NCI-H446 treated with DMSO at 0.1 percent for 48 hours (cell line): ENCODE measurements at places on chromosomes 7 and 10.

GRCh38 chr10:60798031-60798430 is 19.8 kb downstream of the CDK1 start:
- DNase-seq, result no peak

GRCh38 chr10:119177708-119178371 is 772 bp downstream of the PRDX3 start:
- no peak for DNase-seq

DNA sequence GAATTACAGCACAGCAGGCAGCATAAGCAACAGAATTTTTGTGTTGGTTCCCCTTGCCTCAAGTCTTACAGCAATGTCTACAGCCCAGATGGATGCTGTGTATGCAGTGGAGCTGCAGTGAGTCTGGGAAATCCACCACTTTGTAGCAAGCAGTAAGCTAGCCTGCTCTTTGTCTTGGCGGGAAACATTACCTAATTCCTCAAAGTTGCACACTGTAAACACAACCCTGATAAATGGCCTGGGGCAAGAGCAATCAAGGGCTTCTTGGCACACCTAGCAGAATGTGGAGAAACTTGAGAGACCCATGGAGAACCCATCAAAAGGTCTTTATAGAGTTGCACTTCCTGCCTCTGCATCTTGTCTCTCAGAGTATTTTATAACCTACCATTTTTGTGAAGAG is 102.0 kb upstream of the FOXP2 start:
- DNase-seq, result no peak

DNA sequence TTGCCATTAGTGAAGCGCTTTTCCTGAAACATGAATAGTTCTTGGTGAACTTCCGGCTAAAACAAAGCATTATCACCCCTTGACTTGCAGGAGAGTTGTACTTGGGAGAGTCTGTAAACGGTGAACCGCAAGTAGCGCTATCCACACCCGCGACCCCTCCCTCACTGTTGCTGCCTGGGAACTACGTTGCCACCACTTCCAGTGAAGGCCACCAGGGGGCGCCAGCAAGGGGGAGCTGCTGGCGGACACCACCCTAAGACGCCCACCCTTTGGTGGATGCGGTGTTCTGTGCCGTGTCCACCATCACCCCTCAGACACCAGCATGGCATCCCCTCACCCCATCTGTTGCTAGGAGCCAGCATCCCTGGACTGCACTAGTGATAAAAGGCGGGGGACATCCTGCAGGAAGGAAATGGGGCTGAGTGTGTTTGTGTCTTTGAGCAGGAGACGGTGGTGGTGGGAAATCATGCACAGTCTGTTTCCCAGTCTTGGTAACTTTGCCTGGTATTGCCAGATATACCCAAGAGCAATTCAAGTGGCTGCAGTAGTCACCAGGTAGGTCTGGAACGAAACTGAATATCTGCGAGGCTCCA is 298.2 kb downstream of the FRMD4A start:
- DNase-seq, result no peak

DNA sequence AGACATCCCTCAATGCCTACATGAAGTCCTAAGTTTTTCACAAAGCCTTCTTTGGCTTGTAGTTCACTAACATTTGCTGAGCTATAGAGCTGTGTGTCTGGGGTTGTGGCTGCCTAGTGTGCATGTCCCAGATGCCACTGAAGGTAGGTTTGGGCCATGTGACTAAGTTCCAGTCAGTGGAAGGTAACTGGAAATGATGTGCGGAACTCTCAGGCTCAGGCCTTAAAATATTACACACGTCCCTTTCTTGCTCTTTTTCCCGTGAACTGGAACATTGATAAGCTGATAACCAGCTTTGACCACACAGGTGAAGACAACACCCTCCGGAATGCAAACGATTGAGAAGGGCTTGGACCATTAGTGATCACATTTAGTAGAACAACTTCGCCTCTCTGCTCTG is 358.1 kb downstream of the GATA3 start:
- no peak for DNase-seq

DNA sequence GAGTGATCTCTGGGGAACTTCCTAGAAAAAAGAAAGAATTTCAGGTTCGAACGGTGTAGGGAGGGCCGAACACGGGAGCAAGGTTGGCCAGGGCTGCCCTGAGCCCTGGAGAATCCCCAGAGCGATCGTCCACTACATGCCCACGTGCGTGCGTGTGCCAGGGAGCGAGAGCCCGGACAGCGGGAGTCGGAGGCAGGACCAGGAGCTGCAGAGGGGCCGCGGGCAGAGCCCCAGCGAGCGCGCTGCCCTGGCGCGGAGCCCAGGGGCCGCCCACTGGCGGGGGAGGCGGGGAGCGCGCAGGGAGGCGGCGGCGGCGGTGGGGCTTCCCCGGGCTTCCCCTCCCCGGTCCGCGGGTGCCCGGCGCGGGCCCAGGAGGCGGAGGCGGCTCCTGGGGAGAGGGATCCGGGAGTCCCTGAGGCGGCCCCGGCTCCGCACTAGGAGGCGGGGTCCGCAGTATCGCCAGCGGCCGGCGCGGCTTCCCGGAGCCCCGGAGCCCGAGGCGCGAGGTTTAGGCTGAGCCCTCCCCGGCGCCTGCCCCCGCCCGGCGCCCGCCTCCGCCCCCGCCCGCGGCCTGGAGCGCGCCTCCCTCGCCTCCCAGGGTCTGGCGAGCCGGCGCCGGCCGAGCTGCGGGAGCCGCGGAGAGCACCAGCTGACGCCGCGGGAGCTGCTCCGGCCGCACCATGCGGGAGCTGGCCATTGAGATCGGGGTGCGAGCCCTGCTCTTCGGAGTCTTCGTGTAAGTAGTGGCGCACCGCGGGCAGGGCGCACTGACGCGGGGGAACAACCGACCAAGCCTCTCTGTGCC is at the start of gene PLPP4:
PLPP4 (plus strand) TSS at position 602 of the 805 bp plus-strand sequence; CDS start at position 681, 79 bp downstream.
- DNase-seq, result peak; percentile 54

- DNase-seq, result no peak
These were observed 45.1 kb downstream of the RNLS start for GRCh38 chr10:88538048-88538447.

- no peak for DNase-seq
These were observed 52.0 kb downstream of the CUL1 start for GRCh38 chr7:148750442-148751355.

GRCh38 chr7:42097752-42098151 is 139.3 kb downstream of the GLI3 start:
- DNase-seq, result no peak

DNA sequence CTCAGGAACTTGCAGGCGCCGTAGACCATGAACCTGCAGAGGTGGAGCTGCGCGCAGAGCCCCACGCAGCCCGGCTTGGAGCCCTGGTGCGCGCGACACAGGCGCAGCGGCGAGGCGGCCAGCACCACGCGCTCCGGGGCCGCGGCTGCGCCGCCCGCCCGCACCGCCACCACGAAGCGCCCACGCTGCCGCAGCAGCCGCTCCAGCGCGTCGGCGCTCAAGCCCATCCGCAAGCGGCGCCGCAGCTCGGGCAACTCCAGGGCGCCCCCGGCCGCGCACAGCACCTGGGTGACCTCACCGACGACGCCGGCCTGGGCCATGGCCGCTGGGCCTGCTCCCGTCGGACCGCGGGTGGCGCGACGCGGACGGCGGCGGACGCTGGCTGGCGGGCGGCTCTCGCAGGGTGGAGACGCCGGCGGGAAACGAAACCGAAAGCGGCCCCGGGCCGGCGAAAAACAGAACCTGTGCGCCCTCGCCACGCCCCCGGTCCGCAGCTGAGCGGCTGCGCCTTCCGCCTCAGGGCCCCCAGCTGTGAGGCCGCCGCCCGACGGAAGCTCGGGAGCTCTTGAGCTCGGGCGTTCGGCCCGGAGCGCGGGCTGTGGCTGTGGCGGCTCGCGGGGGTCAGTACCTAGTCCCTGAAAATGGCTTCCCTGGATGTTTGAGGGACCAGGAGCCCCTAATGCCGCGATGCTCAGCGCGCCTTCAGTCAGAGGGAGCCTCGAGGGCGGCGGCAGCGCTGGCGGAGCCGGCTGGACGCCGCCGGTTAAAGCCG is at the start of gene PARP12:
PARP12 (minus strand) TSS at position 424 of the 772 bp plus-strand sequence; CDS start at position 320, 104 bp downstream.
- no peak for DNase-seq

DNA sequence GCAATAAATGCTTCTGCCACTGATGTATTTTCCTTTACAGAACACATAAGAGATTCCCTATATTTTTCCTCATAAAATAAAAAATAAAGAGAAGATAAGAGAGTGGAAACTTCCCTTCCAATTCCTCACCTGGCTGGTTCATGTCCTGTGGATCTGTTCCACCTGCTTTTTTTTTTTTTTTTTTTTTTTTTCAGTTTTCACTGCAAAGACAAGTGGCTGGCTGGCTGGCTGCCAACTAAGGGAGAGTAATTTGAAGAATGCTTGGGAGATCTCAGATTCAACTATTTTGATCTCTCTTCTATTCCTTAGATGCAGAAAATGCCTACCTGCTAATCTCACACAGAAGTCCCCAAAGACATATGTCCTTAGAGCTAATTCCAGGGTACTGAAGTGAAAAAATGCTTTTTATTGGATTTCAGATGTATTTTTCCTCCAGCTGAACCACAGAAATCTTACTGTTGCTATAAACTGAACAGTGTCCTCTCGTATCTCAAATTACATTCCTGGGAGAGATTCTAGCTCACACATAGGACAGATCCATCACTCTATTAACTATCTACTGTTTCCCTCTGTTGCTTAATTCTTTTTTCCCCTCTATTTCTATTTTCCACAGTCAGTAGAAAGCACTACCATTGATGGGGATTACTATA is 120.8 kb downstream of the NRCAM start:
- DNase-seq, result no peak

- DNase-seq, result no peak
These were observed 155.6 kb upstream of the ADO start for GRCh38 chr10:62648921-62649320.

DNA sequence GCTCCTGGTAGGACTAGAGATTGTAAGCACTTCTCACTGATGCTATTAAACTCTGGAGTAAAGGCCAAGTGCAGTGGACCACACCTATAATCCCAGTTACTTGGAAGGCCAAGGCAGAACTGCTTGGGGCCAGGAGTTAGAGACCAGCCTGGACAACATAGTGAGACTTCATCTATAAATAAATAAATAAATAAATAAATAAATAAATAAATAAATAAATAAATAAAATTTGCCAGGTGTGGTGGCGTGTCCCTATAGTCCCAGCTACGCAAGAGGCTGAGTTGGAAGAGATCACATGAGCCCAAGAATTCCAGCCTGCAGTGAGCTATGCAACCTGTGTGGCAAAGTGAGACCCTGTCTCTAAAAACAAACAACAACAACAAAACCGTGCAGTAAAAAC is 1475.7 kb downstream of the REEP3 start:
- DNase-seq, result no peak

DNA sequence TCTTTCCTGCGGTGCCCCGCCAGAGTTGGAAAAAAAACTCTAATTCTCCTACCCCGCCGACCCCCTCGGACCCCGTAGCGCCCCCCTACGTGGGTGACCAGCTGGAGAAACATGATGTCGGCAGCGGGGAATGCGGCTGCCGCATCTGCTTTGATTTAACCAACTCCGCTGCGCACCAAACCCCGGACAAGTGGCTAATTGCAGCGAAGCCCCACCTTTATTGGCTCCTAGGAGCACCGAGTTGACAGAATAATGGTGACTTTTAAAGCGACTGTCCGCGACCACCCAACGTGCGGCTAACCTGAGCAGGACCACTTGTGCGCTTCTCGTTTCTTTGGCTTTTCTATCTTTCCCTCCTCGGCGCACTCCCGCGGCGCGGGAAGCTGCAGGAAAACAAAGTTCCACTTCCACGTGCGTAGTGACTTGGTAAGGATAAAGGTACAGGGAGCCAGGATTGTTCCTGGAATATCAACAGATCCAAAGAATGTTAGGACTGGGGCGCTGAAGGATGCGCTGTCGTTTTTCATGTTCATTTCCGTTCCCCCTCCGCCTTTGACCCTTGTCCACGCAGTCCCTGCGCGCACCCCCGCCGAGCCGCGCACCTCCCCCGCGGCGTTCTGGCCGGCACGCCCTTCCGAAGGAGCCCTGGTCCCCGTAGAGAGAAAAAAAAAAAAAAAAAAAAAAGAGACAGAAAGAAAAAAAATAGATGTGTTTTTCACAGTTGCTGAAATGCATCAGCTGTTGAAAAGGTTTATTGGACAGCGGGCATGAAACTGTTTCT is 1.4 kb downstream of the WNT16 start:
- no peak for DNase-seq

- no peak for DNase-seq
These were observed 622 bp downstream of the CPEB3 start for GRCh38 chr10:92290076-92290836.

- no peak for DNase-seq
These were observed 292.3 kb upstream of the PITRM1 start for GRCh38 chr10:3464760-3465405.

DNA sequence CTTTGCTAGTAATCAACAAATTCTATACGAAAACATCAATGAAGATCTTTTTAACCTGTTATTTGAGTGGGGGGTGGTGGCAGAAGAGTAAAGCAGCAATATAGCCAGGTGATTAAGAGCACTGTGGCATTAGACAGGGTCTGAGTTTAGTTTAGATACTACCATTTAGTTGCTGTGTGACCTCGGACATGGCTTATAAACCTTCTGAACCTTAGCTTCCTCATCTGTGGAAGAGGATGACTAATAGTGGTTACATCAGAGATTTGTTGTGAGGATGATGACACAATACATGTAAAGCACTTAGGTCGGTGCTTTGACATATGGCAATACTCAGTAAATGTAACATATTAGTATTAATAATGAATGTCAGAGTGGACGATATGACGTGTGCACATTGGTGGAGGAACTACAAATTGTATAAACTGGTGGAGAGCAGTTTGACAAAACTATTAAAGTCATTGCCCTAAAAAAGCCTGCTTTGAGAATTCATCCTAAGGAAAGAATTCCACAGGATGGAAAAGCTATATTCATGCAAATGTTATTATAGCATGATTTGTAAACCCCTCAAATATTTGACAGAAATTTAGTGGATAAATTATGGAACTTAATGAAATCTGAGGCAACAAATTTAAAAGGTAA is 24.3 kb downstream of the SPAG6 start:
- no peak for DNase-seq

GRCh38 chr10:65358565-65358964 is 1567.3 kb upstream of the LRRTM3 start:
- no peak for DNase-seq

DNA sequence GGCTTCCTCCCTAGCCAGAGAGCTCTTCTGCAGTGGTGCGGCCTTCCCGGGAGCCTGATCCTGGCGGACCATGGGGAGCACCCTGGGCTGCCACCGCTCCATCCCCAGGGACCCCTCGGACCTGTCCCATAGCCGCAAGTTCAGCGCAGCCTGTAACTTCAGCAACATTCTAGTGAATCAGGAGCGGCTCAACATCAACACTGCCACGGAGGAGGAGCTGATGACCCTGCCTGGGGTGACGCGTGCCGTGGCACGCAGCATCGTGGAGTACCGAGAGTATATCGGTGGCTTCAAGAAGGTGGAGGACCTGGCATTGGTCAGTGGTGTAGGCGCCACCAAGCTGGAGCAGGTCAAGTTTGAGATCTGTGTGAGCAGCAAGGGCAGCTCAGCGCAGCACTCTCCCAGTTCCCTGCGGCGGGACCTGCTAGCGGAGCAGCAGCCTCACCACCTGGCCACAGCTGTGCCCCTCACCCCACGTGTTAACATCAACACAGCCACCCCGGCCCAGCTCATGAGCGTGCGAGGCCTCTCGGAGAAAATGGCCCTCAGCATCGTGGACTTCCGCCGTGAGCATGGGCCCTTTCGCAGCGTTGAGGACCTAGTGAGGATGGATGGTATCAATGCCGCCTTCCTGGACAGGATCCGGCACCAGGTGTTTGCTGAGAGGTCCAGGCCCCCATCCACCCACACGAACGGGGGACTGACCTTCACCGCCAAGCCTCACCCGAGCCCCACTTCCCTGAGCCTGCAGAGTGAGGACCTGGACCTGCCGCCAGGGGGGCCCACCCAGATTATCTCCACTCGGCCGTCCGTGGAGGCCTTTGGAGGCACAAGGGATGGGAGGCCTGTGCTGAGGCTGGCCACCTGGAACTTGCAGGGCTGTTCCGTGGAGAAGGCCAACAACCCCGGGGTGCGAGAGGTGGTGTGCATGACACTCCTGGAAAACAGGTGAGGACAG is 1.5 kb downstream of the EEPD1 start:
- no peak for DNase-seq
